ENCODE measurements at places on chromosomes 2 and 18. TPM values are rescaled to one million over a fixed set of nuclear protein-coding genes. Genes with fewer than 3 reads are reported as not detected.

DNA sequence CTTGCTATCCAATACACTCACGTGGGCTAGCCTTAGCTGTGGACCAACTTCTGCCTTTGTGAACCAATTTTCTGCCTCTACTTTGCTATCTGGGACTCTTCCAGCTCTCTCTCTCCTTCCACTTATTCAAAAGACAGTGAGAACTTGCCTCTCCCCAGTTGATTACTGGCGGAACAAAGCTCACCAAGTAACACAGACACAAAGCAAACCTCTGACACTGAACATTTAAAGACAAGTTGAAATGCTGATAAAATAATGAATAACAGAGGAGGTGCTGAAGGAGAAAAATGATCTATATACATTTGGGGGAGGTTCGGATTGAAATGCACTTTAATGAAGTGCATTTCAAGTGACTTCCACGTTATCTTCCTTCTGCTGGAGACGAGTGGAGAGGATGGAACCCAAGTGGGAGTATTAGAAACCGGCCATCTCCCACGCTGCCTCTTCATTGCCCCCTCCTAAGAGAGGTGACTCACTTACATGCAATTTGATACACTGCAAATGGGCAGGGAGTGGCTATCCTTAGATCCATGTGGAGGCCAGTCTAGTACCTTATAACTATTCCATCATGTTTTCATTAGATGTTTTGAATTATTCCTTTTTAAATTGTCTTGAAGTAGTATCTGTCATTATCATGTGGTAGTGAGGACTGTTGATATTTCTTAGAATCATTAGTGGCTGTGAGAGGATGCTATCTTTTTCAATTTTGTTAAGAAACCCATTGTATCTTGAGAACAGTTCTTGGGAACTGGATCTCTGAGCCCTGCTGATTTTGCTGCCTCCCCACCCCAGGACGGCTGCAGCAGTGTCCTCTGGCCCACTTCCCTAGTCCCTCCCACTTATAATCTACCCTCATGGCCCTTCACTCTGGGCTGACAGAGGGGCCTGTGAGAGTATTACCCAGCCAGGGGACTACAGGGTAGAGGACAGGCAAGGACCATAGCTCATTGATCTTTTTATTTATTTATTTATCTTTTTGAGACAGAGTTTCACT, 6.0 kb upstream of the GLI2 start:
- peak; percentile 52 for DNase-seq

DNA sequence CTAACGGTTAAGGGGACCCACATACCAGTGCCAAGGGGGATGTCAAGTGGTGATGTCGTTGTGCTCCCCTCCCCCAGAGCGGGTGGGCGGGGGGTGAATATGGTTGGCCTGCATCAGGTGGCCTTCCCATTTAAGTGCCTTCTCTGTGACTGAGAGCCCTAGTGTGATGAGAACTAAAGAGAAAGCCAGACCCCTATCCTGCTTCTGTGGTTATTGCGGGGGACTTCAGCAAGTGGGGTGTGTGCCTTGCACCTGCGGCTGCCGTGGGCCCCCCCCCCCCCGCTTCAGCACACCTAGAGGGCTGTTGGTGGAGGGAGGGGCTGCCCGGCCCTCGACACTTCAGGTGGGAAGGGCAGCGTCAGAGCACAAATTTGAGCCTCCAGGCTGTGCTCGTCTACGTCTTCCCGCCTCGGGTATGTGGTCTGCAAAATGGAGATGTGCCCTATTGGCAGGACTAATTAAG, 6.1 kb downstream of the CTDSP1 start:
- DNase-seq: no peak

GRCh38 chr18:22789052-22789451, 144.1 kb upstream of the RBBP8 start:
- no peak for DNase-seq

GRCh38 chr2:238261718-238262375, 22.0 kb upstream of the HES6 start:
- DNase-seq: no peak

- DNase-seq: no peak
Observed at GRCh38 chr2:102940684-102941083, 178.9 kb downstream of the TMEM182 start.

RGPD4 gene
- 0.05 TPM for total RNA-seq

PFN4 gene
- 1.4 TPM for total RNA-seq

IL37 gene
- not detected for total RNA-seq

GRCh38 chr2:88355486-88355885, 97.0 kb downstream of the FOXI3 start:
- no peak for DNase-seq

DNA sequence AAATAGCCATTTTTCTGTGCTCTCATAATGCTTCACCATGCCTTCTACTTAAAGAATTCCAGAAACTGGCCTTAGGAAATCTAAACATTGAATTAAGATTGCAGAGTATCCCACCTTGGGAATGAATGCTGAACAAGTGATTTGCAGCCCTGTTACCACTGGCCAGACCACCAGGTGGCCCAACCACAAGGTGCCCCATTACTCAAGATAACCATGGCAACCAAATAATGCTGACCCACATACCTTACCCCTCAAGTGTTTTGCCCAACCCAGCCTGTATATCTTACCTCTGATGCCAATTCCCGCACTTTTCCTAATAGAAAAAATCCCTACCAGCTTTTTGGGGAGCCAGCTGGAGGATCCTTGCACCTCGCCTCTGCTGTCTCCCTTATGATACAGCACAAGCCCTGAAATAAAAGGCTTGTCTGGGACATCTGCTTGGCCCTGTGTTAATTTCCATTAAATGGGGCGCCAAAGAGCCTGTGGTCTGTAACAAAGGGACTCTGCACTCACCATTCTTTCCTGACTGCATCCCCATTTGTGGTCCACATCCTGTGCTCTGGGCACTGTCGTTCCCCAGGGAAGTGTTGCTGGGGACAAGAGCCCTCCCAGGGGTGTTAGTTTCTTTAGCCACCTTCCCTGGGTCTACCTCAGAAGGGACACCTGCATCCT, 17.3 kb upstream of the KCNF1 start:
- no peak for DNase-seq

DNA sequence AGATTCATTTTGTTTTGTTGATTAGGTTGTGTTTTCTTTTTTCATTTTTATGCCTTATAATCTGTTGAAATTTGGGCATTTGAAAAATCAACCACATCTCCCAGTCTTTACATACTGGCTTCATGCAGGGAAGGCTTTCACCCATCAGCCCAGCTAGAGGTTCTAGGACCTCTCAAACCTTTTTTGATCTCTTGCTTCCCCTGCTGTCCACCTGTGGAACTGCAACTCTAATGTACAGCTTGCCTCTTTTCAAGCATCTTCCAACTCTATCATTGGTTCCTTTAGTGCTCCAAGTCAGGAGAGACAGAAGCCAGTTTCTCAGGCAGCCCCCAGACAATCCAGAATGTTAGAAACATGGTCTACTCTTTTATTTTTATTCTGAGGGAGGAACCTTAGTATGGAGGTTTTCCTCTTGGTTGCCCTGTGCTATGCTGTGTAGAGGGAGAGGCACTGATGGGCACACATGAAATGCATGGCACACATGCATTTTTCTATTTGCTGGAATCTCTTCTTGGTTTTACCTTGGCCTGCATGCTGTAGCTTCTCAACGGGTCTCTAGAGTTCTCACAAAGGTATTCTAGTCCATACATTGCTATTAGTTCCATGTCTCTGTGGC, 107.2 kb upstream of the L3MBTL4 start:
- DNase-seq: no peak

LYPD1 gene
- total RNA-seq: 0.79 TPM

- DNase-seq: no peak
Observed at GRCh38 chr2:178628605-178629004, 148.3 kb downstream of the PLEKHA3 start.

DNA sequence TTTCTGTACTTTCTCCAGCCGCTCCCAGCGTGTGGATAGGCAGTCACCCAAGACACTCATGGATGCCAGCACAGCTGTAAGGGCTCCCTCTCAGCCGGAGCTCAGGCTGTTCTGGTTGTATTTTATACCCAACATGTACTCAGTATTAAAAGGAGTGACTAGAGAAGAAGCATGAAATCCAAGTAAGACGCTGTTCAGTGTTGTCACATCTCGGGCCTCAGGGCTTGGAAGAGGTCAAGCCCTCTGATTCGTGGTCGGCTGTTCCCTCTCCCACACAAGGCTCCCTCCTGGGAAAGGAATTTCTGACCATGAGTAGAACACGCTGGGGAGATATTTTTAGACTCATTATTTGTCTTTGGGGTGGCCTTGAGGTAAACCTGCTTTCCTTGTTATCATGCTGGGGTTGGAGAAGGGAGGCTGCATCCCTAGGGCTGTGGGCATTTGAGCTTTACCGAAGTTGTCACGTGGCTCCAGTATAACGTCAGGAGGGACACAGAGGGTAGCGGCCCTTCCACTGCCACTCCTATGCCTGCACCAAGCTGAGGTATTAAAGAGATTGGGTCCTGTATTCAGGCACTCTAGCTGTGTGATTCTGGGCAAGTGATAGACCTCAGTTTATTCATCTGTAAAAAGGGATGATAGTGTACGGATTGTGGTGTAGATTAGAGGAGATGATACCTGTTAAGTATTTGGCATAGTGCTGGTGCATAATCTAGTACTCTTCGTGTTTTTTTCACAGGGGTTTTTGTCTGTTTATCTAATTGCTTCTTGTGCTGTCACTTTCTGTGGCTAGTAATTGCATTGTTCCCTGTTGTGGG, 34.1 kb downstream of the HK2 start:
- no peak for DNase-seq

- DNase-seq: no peak
Observed at GRCh38 chr2:60490848-60491247, 62.6 kb downstream of the BCL11A start.

REG3A gene
- total RNA-seq: not detected
